ENCODE measurements at places on chromosomes 3 and 15.

DNA sequence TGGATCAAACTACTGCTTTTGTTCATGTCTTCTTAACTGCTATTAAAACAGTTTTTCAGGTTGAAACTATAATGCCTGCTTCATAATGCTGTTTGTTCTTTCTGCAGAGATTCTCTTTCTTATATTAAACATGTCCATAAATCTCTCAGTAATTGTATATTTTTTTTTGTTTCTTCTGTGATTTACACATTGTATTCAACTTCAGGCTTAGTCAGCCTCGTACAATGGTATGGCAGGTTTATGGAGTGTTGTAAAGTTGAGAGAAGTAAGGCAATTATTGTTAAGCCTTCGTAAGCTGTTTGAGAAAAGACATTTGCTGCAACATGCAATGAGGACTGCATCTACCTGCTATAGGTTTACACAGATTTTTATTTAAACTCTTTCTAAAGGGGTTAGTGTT is 977.1 kb downstream of the DIPK2A start:
- DNase-seq, result no peak

- DNase-seq, result peak; percentile 73
Observed at GRCh38 chr3:153284282-153284938, 122.4 kb downstream of the RAP2B start.

GRCh38 chr15:64824929-64825430 is 467 bp downstream of the PIF1 start:
- DNase-seq, result no peak

GRCh38 chr3:158050461-158050860 is 55.8 kb downstream of the SHOX2 start:
- DNase-seq, result no peak

DNA sequence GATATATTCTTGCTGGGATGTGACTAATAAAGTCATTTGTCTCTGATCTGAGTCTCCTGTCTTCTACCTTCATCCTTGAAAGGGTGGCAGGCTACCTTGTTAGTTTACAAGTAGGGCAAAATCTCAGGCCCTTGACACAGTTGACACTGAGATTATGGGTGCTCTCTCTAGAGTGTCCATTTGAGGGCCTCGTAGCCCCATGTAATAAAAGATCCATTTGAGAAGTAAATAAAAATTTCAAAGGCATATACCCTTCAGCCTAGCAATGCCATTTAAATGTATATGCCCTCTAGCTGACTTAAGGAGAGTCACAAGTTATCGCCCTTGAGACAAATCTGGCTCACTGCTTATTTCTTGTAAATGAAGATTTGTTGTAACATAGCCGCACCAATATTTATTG is 98.6 kb downstream of the TCF12 start:
- DNase-seq, result peak; percentile 44

- DNase-seq, result no peak
Observed at GRCh38 chr3:155377071-155377470, 83.6 kb upstream of the STRIT1 start.

GRCh38 chr3:134816623-134817022 is 21.6 kb downstream of the EPHB1 start:
- no peak for DNase-seq

GRCh38 chr15:51108933-51109550 is 14.3 kb upstream of the TNFAIP8L3 start:
- no peak for DNase-seq

- peak; percentile 46 for DNase-seq
Observed at GRCh38 chr3:31213869-31214486, 318.7 kb upstream of the STT3B start.

DNA sequence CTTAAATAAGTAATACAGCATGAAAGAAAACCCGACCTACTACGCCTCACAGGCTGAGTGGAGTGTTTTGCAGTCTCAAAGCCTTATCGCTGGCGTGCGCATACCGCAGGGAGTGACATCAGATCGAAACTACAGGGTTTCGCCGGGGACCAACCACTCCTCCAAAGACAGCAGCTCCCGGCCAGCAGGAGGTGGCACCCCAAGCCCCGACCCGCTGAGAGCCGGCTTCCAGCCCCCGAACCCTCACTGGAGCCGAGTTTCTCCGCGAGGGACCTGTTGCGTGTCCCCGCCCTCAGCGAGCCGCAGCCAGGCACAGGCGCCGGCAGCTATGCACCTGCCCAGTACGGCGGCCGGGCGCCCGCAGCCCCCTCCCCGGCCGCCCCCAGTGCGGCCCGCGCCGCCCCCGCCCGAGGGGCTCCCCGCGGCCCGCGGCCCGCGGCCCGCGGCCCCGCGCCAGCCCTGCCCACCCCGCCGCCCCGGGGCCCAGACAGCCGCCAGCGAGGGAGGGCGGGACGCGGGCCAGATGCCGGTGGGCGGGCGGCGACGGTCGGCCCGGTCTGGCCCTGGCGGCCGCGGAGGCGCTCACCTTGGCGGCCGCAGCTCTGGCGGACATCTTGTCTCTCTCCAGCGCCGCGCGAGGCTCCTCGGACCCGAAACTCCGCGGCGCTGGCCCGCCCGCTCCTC is 710 bp downstream of the TJP1 start:
- peak; percentile 89 for DNase-seq

Measured in endothelial cell of umbilical vein (primary cell).